ENCODE measurements at places on chromosomes 3 and 15.

GRCh38 chr3:131454501-131454900 is 48.3 kb downstream of the MRPL3 start:
- no peak for DNase-seq

DNA sequence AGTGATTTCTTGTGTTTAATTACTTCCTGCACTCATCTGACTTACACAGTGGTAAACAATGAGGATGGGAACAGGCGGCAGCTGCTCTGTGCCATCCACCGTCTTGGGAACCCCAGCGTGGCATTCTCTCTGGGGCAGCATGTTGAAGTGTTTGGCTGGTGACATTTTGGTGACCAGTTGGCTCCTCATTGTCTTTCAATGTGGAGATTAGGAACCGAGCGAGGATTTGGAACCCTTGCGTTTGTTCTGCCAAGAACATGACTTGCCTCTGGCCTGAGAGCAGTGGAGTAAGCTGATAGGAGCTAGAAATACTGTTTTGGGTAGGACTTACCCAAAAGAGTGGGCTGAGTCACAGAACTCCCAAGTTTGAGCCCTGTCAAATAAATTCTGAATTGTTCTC is 88.8 kb downstream of the IGF1R start:
- DNase-seq: no peak

DNA sequence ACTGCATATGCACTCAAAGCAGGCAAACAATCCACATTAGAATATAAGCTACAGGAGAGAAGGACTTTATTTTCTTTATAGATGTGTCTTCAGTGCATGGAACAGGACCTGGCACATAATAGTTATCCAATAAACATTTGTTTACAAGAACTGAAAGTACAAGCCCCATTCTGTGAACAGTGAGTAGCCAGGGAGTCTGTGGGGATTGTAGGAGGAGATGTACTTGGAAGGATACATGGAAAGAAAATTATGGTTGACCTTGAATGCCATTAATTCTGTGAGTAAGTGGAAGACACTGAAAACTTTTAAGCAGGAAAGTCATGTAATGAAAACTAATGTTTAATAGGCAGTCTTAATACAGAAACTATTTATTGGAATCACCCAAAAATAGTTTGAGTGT is 28.3 kb downstream of the MASP1 start:
- DNase-seq: no peak

GRCh38 chr15:38226608-38227266 is 25.9 kb upstream of the SPRED1 start:
- peak; percentile 61 for DNase-seq

DNA sequence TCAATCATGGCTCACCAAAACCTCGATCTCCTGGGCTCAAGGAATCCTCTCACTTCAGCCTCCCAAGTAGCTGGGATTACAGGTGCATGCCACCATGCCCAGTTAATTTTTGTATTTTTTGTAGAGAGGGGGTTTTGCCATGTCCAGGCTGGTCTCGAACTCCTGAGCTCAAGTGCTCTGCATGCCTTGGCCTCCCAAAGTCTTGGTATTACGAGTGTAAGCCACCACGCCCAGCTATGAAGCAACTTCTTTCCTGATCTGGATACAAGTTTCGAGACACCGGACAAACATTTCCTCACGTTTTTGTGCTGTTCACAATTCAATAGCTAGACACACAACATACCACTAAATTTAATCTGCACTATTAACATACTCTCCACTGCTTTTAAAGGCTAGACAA is 3.4 kb upstream of the SYNM start:
- no peak for DNase-seq

DNA sequence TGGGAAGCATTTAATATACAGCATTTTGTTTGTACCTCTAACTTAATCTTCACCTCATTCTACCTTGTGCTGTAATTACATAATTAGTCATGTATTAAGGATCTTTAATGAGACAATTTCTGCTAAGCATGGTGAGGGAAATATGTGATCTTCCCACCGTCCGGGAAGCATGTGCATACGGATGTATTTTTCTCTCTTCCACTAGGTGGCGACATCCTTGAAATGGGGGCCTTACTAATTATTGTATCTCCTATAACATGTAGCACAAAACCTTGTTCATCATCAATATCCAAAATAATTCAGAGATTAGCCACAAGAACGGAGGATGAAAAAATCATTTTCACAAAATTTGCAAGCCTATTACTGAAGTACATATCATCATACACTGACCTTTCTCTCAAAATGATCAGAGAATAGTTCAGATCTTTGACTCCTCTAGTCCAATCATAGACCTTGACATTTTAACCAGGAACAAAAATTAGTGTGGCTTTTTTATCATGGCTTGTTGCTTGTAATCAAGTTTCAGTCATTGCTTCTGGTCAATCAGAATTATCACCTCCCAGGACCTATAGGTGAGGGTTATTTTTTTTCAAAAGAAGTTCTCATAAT is 148.9 kb upstream of the GBE1 start:
- peak; percentile 1 for DNase-seq

GRCh38 chr3:172506094-172506493 is 17.1 kb downstream of the TNFSF10 start:
- no peak for DNase-seq

- DNase-seq: no peak
Observed at GRCh38 chr15:65204236-65204930, 6.9 kb downstream of the CILP start.

DNA sequence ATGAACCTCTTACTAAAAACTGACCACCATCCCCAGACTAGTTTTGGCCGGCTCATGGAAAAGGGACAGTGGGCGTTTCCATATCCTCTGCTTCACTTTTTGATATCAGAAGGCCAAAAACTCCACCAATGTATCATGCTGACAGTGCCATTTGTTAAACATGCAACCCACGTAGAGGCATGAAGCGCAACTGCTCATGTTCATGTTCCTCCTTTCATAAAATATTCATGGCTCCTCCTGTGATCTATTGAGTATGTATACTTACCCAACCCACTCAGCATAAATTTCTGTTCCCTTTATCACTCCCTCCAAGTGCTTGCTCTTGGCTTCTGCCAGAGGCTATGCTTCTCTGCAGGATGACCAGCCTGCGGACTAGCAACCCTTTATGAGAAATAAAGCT is 58.7 kb upstream of the TGFBR2 start:
- DNase-seq: no peak

DNA sequence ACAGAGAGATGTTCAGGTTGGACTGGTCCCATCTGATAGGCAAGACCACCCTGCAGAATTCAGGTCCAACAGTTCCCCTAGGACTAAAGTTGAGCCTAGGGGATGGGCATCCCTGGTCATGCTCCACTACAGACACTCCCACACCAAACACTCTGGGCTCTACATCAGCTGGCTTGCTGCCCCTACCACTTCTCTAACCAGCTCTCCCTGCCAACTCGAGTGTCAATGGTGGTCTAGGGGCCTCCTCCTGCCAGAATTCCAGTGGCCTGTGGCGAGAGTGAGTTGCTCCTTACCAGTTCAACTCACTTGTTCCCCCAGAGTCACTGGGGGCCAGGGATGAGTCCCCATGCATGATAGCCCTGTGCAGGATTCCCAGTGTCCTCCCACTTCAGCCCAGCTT is 316.2 kb upstream of the PPP2R3A start:
- DNase-seq: no peak

DNA sequence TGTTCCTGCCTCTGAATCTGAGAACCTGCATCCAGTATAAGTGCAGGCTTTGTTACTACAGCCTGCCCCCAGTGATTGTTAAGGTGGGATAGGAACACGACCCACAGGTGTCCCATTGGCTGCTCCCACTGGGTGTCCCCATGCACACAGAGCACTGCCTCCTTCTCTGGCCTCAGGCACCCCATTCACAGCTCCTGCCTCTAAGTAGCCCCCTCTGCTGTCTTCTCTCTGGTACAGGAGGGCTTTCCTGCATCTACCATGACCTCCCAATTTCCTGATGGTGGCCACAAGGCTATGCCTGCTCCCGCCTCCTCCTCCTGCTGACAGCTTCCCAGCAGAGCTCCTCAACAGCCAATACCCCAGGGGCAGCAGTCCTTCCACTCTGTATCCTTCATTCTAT is 238.6 kb upstream of the TMC3 start:
- DNase-seq: no peak

- no peak for DNase-seq
Observed at GRCh38 chr15:31266712-31267111, 59.9 kb upstream of the KLF13 start.

DNA sequence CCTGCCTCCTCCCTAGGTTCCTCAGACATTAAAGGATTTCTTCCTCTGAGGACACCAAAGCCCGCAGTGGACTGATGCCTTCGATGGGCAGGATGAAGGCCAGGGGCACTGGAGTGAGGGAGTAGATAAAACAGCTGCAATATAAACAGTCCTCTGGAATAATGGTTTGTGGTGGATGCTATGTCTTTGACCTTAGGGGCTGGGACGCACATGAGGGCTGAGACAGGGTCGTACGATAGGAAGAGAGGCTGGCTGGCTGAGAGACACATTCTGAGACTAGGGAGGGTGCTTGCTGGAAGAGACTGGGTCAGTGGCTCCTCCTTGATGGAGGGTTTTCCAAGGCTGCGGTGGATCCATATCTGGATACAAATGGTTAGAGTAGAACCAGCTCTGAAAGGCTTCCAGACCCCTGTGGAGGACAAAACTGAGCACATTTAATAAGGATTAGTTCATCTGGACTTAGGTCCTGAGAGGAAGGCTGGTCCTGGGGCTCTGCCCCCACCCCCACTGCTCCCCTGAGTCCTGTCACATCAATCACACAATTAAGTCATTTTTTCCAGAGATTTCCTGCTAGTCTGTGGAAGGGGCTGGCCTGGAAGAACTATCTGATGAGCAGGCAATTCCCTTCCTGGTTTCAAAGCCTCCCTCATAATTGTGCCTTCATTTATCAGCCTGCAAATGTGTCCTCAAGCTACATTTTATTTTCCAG is 15.8 kb downstream of the TBC1D21 start:
- DNase-seq: no peak

DNA sequence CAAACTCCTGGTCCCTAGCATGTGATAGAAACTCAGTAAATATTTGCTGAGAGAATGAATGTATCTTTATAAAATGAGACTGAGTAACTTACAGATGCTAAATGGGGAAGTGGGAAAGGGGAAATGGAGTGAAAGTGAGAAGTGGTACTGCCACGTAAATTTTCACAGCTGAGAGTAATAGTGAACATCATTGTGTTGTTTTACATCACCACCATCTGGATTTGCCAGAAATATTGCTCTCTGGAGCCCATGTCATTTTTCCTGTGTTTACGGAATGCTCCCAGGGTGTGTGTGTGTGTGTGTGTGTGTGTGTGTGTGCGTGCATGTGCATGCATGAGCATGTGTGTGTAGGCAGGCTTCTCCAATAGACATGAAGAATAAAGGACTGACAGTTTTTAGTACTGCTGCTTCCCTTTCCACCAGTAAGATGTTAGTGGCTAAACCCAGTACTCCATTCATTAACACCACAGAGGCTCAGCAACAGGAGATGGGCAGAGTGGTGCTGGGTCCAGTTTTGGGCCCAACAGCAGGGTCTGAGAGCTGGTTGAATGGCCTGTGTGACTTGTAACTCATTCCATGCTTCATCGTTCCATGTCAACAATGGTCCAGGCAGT is 57.3 kb downstream of the DIPK2A start:
- DNase-seq: no peak

DNA sequence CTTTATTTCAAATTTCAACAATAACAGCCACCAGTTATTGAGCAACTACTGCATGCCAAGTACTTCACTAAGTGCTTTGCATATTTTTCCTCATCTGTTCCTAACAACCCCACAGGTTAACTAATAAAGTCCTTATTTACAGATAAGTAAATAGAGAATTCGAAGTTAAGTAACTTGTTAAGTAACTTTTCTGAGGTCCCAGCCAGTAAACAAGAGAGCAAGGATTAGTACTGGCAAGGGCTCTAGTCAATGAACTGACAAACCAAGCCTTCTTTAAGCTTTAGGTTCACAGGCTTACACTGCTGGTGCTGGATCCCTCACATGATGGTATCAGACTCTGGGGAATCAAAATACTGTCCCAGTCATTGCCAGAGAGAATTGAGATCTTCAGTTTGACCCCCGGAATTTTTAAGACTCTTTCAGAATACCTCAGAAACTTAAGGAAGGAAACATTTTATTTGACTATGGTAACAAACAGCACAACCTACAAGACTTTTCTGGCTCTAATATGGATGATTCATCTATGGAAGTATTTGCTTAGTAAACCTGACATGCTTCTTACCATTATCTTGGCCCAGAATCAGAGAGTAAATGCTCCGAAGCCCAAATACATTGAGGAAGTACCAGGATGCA is 16.5 kb downstream of the EMC3 start:
- no peak for DNase-seq

- no peak for DNase-seq
Observed at GRCh38 chr15:71011503-71012155, 103.6 kb upstream of the THSD4 start.

- peak; percentile 71 for DNase-seq
Observed at GRCh38 chr3:123799544-123800361, 84.4 kb downstream of the MYLK start.

GRCh38 chr15:69337138-69337537 is 38.4 kb downstream of the PAQR5 start:
- DNase-seq: no peak

GRCh38 chr3:111803123-111803593 is 55.9 kb upstream of the PHLDB2 start:
- peak; percentile 61 for DNase-seq

DNA sequence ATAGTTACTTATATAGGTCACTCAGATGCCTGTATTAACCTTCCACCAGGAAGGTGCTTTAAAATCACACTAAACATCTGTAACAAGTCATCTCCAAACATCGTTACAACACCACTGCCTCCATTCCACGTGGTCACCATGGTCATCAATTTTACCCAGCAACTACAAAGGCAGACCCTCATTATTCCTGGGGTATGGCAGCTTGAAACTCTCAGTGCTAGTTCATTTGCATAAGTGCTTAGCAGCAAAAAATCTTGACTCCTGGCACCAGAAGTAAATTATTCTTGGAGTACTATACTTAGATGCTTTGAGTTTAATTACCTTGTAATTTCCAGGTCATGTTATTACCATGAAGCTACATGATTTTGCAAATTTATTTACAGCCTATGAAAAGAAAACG is 250.6 kb downstream of the KBTBD8 start:
- DNase-seq: no peak

- no peak for DNase-seq
Observed at GRCh38 chr3:119297169-119297568, 3.0 kb downstream of the ARHGAP31 start.

GRCh38 chr3:184209146-184209923 is 20.1 kb upstream of the VWA5B2 start:
- no peak for DNase-seq

DNA sequence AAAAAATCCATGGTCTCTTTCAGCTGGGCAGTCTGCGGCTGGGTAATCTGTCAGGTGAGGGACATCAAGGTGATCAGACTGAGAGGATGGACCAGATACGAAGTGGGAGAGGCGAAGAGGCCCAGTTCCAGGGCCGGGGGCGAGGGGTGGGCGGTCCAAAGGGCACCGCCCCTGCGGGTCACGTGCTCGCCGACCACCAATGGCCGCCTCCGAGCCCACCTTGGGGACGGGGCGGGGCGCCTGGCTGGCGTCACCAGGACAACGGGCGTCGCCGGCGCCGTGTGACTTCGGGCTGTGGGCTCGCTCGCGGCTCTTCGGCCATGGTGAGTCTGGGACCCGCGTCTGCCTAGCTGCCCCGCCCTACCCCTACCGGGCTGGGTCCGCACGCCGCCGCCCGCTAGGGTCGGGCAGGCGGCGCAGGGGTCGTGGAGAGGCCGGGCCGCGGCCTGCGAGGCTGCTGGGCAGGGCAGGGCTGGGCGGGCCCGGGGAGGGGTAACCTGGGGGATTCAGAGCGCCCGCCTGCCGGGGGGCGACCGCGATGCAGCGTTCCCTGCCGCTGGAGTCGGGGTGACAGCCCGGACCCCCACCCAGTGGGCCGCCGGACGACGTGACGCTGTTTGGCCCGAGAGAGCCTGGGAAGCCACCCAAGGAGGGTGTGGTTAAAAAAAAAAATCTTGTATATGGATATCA is at the start of gene FBXL2:
Gene FBXL2, plus strand, starts transcription at position 250 of the 690 bp plus-strand sequence. Its CDS starts 71 bp downstream, at position 321.
- DNase-seq: peak; percentile 21

Measured in keratinocyte (primary cell).